Fibroblast of the conjunctiva (primary cell): ENCODE measurements at places on chromosomes 4 and X.

- DNase-seq = no peak
These were observed 360.4 kb upstream of the AGA start for GRCh38 chr4:177802661-177803060.

DNA sequence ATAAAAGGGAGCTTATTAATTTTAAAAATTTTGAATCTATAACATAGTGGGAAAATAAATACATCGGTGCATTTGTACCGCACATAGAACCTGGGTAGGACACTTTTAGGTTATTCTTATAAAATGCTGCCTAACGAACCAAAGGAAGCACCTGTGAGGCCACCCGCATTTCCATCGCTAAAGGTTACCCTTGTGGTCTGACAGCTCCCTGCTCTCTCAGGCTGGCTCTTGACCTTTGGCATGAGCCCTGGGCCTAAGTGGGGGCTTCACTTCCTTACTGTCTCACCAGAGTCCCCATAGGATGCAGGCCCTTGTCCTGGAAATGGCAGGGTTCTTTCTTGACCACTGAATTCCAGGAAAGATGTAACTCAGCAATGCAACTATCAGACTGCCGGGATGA, 46.0 kb downstream of the HADH start:
- DNase-seq = no peak

DNA sequence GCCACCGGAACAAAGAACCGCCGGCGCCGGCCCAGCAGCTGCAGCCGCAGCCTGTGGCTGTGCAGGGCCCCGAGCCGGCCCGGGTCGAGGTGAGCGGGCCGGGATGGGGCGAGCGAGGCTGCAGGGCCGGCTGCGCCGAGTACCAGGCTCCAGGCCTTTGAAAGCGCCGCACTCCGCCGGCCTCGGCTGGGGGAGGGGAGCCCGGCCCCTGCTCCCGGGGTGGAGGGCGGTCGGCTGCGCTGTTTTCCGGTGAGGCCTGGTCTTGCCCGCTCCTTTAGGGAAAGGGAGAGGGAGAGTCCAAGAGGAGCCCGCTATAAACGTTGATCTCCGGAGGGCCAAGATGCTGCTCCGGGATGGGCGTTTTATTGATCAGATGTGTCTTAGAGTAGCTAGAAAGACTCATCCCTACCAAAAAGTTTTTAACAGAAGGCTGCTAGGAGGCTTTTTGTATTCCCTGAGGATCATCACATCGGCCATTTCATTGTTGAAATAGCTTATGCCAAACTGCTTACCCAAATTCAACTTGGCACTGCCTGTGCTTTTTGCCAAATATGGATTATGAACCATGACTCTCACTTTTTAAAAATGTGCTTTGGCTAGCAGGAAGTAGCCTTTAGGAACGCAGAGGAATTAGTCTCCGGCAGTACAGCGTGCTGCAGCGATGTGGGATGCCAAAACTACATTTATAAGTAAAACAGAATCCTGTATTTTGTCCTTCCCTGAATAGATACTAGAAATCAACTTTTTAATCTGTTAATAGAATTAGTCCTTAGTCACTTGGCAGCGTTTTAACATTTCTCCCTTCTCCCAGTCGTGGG, 760 bp downstream of the TMEM165 start:
- peak; percentile 55 for DNase-seq

GRCh38 chr4:10963241-10963640, 278.7 kb upstream of the CLNK start:
- DNase-seq = no peak

GRCh38 chrX:48541140-48541814, 1.8 kb downstream of the TBC1D25 start:
- no peak for DNase-seq

- peak; percentile 5 for DNase-seq
These were observed 609.8 kb upstream of the GALNTL6 start for GRCh38 chr4:171203425-171203824.

GRCh38 chr4:104743215-104743653, 248.5 kb upstream of the CXXC4 start:
- DNase-seq = no peak

GRCh38 chrX:147838465-147839131, 73.1 kb upstream of the FMR1 start:
- DNase-seq = no peak

DNA sequence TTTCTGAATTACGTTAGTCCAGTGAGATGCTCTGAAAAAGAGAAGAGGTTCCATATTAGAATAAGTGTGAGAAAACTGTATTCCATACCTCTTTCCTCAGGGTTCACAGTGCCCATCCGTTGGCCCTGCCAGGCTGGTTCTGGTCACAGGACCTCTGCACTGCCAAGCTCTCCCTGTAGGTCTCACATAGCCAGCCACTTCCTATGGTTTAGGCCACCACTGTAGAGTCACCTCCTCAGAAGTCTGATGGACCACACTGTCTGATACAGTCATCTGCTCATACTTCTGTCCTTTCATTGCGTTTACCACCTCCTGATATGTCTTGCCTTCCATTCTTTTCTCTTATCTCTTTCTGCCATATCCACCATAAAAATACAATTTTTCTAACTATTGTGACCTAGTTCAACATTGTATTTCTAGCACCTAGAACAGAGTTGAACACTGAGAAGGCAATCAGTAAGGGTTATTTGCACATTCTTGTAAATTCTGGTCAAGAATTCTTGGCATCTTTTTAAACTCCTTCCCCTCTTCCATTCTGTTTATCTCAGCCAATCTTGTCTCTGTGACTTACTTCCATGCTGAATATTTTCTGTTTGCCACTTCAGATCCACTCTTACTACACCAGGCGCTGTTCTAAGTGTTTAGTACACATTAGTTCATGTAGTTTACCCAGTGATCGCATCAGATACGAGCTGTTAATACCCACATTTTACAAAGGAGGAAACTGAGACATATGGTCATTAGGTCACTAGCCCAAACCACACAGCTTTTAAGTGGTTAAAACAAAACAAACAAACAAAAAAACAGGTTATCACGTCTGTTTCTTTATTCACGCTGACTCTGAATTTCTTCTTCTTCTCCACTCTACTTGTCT, 125.6 kb downstream of the CBR4 start:
- DNase-seq = no peak

DNA sequence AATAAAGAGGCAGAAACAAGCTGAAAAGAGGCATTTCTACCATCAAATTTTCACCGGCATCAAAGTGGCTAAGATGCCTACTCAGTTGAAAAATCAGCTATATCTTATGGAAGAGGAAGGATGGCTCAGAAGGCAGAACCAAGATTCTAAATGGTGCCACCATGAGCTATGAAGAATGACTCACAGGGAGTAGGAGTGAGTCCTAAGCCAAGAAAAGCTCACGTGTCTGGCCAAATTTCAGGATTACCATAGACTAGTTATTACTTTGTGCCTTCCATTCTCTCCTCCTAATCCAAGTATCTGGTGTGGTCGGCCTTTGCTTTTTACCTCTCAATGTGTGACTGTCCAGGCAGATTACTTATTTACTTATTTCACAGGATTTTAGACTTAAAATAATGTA, 54.8 kb downstream of the BMP3 start:
- no peak for DNase-seq

GRCh38 chr4:162506253-162506652, 342.5 kb upstream of the FSTL5 start:
- DNase-seq = no peak

DNA sequence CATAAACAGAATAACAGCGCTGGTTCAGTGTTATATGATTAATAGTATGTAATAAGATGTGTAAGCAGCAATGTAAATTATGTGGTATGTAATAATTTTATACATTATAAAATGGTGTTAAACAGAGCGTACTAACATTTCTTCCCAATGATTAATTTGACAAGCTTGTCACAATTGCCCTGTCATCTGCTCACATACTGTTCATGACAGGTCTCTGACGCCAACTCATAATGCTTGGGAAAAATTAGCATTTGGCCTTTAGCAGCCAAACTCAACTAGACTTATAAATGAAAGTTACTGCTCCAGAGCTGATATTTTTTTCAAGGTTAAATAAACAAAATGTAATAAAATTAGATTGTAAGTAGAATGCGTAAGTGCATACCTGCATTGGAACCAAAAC, 246.8 kb downstream of the TRAM1L1 start:
- no peak for DNase-seq

GRCh38 chr4:123505095-123506010, 108.8 kb downstream of the SPRY1 start:
- peak; percentile 17 for DNase-seq

GRCh38 chr4:47468706-47469365, 5.3 kb upstream of the COMMD8 start:
- DNase-seq = no peak

GRCh38 chr4:119525771-119526712, 102.6 kb downstream of the PDE5A start:
- DNase-seq = no peak

- no peak for DNase-seq
These were observed 708 bp downstream of the TMSB4X start for GRCh38 chrX:12975670-12975965.

DNA sequence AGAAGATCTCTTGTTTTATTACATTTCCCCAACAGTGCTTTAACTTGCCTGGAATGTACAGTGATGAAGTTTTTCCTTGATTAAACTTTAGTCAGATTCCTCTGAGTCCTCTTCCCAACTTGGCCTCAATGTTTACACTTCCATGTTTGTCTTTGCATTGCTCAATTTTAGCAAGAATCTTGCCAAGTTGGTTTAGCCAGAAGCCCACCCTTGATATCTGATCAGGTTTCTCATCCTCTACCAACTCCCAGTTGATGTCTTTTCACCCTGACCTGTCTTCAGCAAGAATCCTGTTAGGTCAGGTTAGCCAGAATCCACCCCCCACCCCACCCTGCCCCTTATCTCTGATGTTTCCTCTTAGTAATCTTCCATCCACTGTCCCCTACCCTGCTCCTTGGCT, 120.9 kb downstream of the MBNL3 start:
- no peak for DNase-seq

GRCh38 chr4:161721947-161722346, 441.9 kb downstream of the FSTL5 start:
- DNase-seq = no peak

- peak; percentile 3 for DNase-seq
These were observed 102.9 kb upstream of the PAQR3 start for GRCh38 chr4:79042079-79042674.

DNA sequence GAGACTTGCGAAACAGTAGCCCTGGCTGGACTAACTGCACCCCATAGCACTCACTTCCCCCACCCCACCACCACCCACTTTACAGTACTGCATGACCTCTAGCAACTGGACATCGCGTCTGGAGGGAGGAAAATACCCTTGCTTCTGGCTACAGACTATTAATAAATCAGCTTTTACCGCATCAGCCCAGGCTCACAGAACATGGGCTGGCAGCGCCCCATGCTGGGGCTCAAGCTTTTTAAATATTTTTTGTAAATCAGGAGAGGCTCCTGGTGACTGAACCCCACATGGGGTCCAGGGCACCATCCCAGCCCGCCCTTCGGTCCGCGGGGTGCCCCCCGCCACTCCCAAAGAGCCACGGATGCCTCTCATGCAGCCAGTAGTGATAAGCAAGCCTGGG, 2.7 kb downstream of the HS6ST2 start:
- no peak for DNase-seq

GRCh38 chrX:49137492-49137891, 14.0 kb upstream of the GPKOW start:
- DNase-seq = no peak

GRCh38 chr4:175823015-175823742, 11.1 kb upstream of the GPM6A start:
- DNase-seq = no peak

DNA sequence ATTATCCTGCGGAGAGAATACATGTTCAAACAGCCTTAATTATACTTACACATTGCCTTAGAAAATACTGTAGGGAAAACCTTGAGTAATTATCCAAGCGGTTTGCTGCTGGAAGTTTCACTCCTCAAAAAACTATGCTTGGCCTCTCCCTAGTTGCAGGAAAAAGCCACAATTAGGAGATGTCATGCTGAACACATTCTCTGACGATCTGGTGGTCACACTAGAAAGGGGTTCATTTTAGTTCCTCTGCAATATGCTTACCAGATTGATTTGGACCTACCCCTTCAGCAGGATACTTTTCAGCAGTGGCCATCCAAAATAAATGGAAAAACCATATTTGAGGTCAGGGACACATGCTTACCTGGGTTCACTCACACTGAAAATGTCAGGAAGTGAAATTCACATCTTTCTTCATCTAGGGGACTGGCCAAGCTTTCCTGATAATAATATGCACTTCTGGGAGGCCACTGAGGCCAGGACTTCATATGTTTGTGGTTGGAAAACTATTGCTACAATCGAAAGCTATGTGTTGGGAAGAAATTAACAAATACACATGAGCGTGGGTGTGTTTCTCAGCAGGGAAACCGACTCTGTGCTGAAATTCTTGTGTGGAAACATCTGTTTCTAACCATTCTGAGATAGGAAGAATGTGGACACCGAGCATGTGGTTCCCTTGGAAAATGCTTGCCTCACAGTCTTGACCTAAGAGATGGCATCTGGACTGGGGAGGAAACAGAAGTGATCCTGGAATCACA, 68.8 kb downstream of the ATXN3L start:
- peak; percentile 82 for DNase-seq

DNA sequence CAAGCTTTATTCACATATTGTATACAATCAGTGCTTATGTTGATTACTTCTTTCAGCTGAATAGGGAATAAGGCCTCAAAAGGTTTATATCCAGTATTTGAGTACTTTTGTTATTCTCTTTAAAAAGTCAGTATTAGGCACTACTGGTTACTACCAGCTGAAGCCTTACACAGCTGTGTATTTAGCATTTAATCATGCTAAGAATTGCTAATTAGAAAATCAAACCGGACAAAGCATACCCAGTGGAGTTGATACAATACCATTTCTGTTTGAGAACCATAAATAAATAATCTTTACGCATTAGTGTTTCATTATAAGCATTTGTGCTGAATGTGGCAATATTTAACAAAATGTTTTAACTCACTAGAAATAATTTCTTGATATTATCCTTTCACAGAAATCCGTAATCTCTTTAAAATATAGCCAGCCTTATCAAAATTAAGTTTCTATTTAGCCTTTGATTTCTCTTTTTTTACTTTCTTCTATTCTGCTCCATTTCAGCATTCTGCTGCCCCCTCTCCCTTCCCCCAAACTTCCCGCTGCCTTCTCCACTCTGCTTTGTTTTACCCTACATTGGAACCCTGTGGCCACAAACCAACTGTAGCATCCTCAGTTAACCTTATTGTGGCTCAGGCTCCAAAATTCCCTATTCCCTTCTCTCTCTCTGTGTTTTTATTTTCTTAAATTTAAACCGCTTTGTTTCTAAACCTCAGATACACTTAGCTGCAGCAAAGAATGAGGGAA, 37.8 kb downstream of the UGT8 start:
- no peak for DNase-seq

- DNase-seq = no peak
These were observed 46.4 kb downstream of the GAB1 start for GRCh38 chr4:143383005-143383574.

DNA sequence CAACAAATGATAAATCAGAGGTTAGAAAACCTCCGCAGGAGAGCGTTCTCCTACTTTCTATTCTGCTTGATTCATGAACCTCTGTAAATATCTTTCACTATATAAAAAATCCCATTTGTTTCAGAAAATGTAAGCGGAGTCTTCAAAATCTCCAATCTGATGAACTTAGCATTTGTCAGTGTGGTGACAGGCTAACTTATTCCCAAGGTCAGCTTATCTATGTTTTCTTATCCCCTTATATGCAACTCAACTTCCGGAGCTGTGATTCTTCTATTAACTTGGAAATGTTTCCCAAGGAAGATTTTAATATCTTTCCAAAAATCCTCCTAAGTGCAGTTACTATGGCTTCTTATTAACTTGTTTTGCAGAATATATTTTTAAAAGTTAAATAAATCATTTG, 87.5 kb upstream of the C1QTNF7 start:
- DNase-seq = no peak

- DNase-seq = no peak
These were observed 27.8 kb upstream of the GALNTL6 start for GRCh38 chr4:171785388-171785787.
